ENCODE measurements at places on chromosomes 7 and 10.

DNA sequence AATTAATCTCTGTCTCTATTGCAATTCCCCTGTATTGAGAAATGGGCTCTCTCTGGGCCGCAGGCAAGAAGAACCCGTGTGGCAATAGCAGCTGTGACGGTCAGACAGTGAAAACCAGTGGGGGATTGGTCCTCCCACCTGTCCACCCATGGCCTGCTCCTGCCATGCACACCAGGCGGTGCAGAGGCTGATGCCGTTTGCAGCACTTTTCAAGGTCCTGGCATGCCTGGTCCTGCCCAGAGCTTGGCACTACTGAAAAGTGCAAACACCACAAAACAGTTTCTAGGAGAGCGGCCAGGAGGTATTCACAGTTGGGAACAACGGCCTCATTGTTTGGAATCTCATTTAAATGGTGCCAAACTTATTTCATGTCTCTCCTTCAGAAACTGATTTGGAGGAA, 41.5 kb downstream of the PSPH start:
- no peak for DNase-seq

- no peak for DNase-seq
These were observed 28.3 kb upstream of the ZMIZ2 start for GRCh38 chr7:44720301-44720700.

DNA sequence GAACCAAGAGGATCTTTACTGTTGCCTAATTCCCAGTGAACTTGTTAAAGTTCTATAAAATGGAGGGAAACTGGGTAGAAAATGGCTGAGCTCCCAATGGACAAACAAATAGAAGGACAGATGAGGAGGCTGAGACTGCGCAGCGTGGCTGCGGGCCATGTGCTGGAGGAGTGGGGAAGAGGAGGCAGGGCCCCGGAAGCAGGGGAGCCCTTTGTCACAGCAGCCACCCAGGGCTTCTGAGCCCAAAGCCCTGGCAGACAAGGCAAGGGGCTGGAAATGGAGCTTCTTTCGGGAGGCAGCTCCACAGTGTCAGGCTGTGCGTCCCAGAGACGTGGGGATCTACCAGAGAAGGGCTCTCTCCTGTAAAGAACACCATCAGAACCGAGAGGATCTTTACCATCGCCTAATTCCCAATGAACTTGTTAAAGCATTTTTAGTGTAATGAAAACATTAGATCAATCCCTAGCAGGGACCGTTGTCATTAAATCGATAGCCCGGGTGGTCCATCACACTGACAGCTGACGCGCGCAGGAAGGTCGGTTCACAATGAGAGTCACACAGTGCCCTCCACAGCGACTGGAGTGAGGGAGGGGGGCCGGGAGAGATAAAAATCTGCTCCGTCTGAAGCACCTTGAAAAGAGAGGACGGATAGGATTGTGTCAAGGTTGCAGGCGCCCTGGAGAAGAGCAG, 14.0 kb upstream of the CNPY1 start:
- DNase-seq: no peak

- no peak for DNase-seq
These were observed 1.8 kb downstream of the PARP12 start for GRCh38 chr7:140060788-140061606.

GRCh38 chr10:126659750-126660149, 10.7 kb downstream of the C10orf90 start:
- no peak for DNase-seq

GRCh38 chr10:132604686-132605085, 67.1 kb downstream of the INPP5A start:
- DNase-seq: no peak

- DNase-seq: no peak
These were observed 430.3 kb downstream of the SORCS1 start for GRCh38 chr10:106734220-106734619.

Measured in stimulated activated CD4-positive, alpha-beta T cell treated with anti-CD3 and anti-CD28 coated beads, TNF-alpha, amount 100 ng/mL, for 1 hour (primary cell).